ENCODE measurements at places on chromosomes 11 and 22. TPM values are rescaled to one million over a fixed set of nuclear protein-coding genes. Genes with fewer than 3 reads are reported as not detected.
A peak's percentile ranks its signal among the peaks of the same experiment; 100 is the strongest.

DNA sequence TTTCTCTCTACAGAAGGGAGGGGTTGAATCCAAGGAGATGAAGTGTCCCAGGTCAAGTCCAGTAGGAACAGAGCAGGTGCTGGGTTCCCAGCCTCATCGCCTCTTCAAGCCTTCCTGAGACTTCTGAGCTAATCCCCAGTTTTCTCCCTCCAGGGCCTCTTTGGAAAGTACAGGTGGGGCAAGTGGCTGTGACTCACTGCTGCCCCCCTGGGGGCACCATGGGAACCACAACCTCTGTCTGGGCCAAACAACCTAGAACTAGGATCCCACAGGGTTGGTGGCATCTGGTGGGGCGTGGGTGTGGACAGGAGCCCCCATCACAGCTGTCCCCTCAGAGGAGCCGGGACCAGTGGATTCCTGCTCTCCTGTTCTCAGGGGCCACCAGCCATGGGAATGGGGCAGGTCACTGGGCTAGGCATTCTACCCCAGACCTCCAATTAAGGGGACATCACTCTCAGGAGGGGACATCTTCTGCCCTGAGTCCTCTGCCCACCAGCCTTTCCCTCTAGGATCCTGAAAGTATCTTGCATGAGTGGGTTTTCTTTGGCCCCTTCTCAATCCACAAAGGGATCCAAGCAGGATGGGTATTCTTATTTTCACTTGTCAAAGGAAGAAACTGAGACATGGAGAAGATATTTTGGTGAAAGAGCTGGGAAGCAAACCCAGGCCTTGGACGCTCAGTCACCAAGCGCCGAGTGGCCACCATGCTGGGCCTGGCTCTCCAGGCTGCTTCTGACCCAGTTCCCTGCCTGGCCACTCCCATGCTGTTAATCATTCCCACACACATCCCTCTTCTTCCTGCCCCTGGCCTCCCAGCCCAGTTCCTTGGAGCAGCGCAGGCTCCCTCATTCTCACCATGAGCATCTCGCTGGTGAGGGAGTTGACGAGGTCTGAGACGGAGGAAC lies 23.8 kb downstream of the LRRC10B start:
- DNase-seq, result peak; percentile 63
- no peak overlapping the region for H3K27ac ChIP-seq
- peaks cover 12% of the 10 kb centered on the region for H3K36me3 ChIP-seq
- H3K4me1 ChIP-seq, result peaks cover 13% of the 10 kb centered on the region
- H3K27me3 ChIP-seq, result peaks cover 55% of the 10 kb centered on the region
- H3K4me3 ChIP-seq, result no peak overlapping the region

DNA sequence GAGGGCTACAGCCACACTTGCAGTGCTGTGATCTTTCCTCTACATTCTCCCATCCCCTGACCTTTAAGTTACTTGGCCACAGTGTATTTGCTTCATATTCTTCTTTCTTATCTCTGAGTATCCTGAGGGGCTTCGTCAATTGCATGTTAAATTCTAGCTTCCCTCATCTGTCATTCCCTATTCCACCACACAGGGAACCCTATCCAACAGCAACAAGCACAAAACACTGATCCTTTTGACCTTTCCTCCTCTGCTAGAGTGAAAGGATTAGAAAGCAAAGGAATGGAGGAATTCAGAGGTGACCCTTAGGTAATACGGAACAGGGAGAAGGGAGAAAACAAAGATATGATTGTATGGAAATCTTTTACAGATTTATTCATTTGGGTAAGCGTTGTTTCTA lies 1061.7 kb upstream of the TENM4 start:
- no peaks in the 10 kb centered on the region for H3K4me1 ChIP-seq
- DNase-seq, result no peak
- no peaks in the 10 kb centered on the region for H3K27me3 ChIP-seq
- H3K36me3 ChIP-seq, result no peaks in the 10 kb centered on the region

- no peaks in the 10 kb centered on the region for H3K4me1 ChIP-seq
- H3K27me3 ChIP-seq, result no peaks in the 10 kb centered on the region
- H3K27ac ChIP-seq, result no peak overlapping the region
- no peaks in the 10 kb centered on the region for H3K36me3 ChIP-seq
Observed at GRCh38 chr11:42444406-42444805, 867.4 kb upstream of the API5 start.

Gene TPBGL
- not detected for total RNA-seq

Data from Calu3 (cell line).